Activated CD4-positive, alpha-beta T cell treated with anti-CD3 and anti-CD28 coated beads, Interleukin-2, amount 50 U/mL, for 1 hour (primary cell): ENCODE measurements at places on chromosomes 6 and 20.

DNA sequence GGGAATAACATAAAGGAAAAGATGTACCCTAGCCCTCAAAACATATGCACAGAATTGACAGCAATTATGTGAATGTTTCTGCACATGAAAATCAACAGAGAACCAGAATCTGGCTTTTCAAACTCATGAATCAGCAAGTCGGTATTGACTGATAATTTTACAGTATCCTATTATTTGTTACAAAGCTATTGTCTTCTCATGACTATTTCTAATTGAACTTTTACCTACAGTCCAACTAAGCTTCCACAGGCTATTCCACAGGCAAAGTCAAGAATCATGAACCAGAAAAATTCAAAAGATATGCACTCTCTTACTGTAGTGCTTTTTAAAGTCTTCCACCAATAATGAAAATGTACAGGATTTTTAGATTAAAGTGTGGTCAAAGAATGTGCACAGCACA lies 49.1 kb upstream of the DST start:
- DNase-seq: no peak

- no peak for DNase-seq
Measured at GRCh38 chr20:50611128-50611810, 80.1 kb downstream of the RIPOR3 start.

- no peak for DNase-seq
Measured at GRCh38 chr6:157645201-157645795, 177.7 kb upstream of the SNX9 start.

GRCh38 chr6:20182926-20183521 lies 29.2 kb downstream of the MBOAT1 start:
- DNase-seq: no peak

GRCh38 chr6:108365478-108365877 lies 70.6 kb downstream of the AFG1L start:
- DNase-seq: no peak

- DNase-seq: no peak
Measured at GRCh38 chr20:53453076-53453475, 140.6 kb downstream of the ZNF217 start.
